Jurkat, Clone E6-1 (cell line): ENCODE measurements at places on chromosomes 3 and 15.
A peak's percentile ranks its signal among the peaks of the same experiment; 100 is the strongest.

DNA sequence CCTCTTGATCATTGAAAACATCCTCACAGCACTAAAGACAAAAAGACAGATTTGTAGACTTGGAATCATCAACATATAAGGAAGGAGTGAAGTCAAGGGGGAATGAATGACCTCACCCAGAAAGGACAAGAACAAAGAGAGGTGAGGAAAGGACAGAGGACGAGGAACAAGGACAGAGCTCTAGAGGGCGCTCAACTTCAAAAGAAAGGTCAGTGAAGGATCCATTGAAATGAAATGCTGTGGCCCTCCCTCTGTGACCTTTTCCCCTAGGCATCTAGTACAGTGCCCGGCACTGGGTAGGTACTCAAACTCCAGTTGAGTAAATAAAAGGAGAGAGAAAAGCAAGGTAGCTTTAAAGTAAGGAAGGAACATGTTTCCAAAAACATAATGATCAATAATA is 2.6 kb downstream of the ATP8B4 start:
- no peak for DNase-seq

GRCh38 chr15:74170071-74170844 is 3.3 kb upstream of the ISLR start:
- DNase-seq = no peak

- DNase-seq = no peak
These were observed 69.8 kb upstream of the EOMES start for GRCh38 chr3:27791956-27792355.

- DNase-seq = peak; percentile 29
These were observed 16.8 kb downstream of the ATP10A start for GRCh38 chr15:25846377-25846776.

DNA sequence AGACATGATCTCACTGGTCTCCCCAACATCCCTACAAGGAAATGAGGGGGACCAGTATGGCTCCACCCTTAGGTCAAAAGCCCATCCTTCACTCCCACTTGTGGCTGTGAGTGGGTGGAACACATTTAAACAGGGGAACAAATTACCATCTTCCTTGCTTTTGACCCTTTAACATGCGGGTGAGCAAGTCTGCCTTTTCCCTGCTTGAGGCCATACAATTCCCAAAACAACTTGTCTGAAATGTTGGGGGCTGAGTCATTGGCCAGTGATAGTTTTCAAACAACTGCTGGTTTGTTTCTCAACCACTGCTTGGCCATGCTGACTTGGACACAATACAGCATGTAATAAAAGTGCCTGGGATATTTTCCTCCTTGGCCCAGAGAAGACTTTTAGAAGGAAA is 39.6 kb downstream of the COL8A1 start:
- no peak for DNase-seq

DNA sequence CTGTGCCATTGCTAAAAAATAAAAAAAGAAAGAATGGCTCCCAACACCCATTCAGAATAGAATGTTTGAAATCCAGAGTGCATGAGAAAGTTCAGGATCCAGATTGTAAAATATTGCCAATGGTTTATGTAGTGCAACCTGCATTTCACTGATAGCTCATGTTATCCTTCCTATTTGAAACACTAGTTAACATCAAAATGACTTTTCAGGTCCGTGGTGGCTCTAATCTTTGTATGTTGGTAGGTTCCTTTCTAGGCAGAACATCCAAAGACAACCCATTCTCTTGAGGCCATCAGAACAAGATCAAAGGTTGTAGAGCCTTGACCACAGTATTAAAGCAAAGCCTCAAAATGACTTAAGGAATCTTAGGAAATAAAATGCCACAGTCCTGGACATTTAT is 51.0 kb downstream of the PLCL2 start:
- DNase-seq = peak; percentile 50

DNA sequence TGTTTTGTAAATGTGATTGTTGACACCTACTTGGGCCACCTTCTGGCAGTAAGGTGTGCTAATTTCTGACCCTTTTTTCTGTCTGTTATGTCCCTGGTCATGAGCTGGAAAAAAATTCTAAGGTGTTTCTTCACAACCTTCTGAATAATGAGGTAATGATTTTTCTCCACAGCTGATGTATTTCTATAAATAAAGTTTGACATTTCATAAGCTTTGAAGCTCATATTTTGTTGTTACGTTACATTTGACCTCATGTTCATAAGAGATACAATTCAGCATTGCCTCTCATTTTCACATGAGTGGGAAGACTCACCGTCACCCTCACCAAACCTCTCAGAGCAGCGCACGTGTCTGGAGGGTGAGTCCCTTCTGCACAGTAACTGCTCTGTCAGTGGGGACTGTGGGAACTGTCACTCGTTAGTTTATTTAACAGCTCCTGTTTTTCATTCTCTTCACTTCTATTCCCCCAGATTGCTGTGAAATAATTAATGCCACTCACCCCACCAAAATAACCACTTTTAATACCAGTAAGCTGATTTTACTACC is 140.9 kb downstream of the PLCL2 start:
- DNase-seq = no peak

DNA sequence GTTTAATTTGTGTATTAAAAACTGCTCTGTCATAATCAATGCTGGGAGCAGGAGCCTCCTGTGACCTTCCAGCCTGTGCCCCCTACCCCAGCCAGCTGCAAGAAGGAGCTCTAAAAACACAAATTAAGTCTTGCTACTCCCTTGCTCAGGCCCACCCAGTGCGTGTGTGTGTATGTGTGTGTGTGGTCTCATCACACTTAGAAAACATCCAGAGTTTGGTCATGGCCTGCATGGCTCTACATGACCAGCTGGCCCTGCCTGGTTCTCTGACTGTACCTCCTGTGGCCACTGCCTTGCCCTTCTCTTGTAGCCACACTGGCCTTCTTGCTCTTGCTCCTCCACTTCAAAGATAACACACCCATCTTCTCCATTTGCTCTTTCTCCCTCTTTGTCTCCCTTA is 13.7 kb downstream of the P2RY14 start:
- DNase-seq = no peak

- DNase-seq = peak; percentile 24
These were observed 14.1 kb upstream of the HRH1 start for GRCh38 chr3:11140030-11140712.

- DNase-seq = peak; percentile 28
These were observed 52.7 kb upstream of the SPTSSB start for GRCh38 chr3:161423911-161424522.

DNA sequence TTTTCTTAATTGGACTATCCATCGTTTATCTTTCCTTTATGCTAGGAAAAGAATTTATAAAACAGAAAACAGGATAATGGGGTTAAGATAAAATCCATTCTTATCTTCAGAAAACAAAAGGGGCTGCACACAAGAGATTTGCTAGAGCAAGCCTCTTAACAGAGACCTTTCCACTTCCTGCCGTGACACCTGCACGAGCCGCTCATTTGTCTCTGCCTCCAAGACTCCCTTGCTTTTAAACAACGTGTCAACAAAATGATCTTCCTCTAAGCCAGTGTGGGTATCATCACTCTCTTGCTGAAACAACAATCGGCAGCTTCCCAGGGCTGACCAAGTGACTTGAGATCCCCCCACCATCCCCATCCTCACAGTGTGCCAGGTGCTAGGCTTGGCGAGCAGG is 33.1 kb downstream of the GABRB3 start:
- DNase-seq = peak; percentile 93

- peak; percentile 5 for DNase-seq
These were observed 55.7 kb downstream of the SYNPR start for GRCh38 chr3:63333815-63334214.

- no peak for DNase-seq
These were observed 3.7 kb upstream of the PLXNB1 start for GRCh38 chr3:48433472-48434118.

DNA sequence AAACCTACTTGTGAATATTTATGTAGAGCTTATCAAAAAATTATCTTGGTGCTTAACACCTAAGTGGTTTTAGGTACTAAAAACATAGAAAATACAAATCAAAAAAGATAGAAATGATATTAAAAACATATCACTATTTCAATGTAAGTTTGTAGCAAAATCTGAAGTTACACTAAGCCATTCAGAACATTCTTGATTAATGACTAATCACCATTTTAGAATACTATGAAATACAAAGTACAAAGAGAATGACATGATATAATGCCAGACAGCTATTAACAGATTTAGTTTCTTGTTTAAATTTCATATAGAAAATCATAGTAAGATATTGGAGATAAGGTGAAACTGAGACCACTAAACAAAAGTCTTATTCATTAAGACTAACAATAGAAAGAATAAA is 169.7 kb upstream of the AGTR1 start:
- no peak for DNase-seq

DNA sequence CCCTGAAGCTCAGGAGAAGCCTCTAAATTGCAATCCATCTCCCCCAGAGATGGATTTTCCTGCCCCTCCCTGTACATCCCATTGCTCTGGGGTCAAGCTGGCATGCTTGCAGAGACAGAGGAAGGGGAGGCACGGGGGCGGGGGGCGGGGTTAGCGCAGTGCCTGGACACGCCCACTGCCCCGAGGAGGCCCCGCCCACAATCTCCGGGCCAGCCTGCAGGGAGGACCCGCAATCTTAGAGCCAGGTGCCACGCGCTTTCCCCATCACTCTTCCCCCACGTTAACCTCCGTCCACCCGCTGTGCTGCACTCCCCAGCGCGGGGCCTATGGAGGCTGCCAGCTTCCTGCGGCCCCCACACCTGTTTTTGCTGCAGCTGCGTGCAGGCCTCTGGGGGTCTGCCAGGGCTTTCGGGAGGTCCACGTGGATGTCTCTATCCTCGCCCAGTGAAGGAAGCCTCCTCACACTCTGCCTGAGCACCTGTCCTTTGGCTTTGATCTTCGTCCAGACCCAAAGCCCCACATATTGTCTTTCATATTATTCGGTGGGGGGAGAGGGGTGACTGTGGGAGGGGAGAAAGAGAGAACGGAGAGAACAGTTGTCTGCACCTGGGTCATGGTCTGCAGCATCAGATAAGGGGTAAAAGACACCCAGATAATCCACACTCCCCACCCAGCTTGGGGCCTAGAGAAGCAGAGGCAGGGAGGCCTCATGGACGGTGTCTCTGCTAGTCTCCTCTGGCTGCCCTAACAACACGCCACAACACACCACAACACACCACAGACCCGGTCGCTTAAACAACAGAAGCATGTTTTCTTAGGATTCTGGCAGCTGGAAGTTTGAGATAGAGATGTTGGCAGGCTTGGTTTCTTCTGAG is 118.0 kb upstream of the MEF2A start:
- DNase-seq = peak; percentile 84

DNA sequence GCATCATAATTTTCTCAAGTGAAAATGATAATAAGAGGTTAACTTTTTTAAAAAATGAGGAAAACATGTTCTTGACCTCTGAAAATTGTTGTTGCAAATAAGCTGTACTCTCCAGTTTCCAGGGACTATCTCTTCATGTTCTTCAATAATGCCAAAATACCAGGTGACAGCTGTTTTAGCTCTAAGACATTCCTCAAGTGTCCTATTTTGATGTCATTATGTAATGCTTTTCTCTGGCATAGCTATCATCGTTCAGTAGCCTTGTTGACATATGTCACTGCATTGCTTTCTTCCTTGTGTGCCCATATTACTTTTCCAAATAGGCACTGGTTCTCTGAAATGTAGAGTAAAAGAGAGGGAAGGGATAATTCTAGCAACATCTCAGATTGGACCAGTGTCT is 5.7 kb upstream of the FILIP1L start:
- no peak for DNase-seq

GRCh38 chr3:194287374-194287773 is 63.8 kb downstream of the CPN2 start:
- DNase-seq = no peak
